Activated T-cell treated with anti-CD3 and anti-CD28 coated beads, Interleukin-2, amount 50 U/mL, for 72 hours (primary cell): ENCODE measurements at places on chromosomes 4 and X. TPM values are rescaled to one million over a fixed set of nuclear protein-coding genes. Genes with fewer than 3 reads are reported as not detected.

DNA sequence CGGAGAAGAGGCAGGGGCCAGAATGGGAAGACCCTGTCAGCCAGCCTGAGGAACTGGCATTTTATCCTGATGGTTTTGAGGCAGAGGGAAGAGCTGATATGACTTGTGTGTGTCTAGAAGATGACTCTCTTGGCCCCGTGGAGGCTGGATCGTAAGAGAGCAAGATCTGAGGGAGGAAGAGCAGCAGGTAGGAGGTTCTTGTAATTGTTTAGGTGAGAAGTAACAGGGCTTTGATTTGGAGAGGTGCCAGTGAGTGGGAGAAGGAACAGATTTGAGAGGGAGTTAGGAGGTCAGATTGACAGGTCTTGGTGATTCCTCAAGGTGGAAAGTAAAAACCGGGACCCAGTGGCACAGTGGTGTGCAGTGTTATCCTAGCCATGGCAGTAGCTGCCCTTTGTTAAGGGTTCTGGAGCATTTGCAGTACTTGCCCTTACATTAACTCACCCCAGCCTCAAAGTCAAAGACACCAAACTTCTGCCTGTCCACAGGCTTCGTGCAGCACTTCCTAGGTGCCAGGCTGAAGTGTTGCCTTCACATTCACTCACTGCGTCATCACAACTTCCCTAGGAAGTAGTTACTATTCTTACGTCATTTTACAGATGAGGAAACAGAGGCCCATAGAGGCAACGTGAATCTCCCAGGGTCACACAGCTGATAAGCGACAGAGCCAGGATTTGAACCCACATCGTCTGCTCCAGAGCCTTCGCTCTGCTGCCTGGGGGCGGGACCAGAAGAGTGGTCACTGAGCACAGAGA is 23.7 kb downstream of the RTL5 start:
- no peak overlapping the region for H3K27ac ChIP-seq
- peaks cover 63% of the 10 kb centered on the region for H3K27me3 ChIP-seq
- DNase-seq: no peak
- H3K4me3 ChIP-seq: no peak overlapping the region
- H3K4me1 ChIP-seq: no peaks in the 10 kb centered on the region

GRCh38 chr4:99644453-99644852 is 13.2 kb downstream of the C4orf54 start:
- no peak overlapping the region for H3K27ac ChIP-seq
- peaks cover 15% of the 10 kb centered on the region for H3K27me3 ChIP-seq
- H3K4me1 ChIP-seq: no peaks in the 10 kb centered on the region
- no peak for DNase-seq

- no peak overlapping the region for H3K4me3 ChIP-seq
- peaks cover 15% of the 10 kb centered on the region for H3K4me1 ChIP-seq
- H3K27me3 ChIP-seq: no peaks in the 10 kb centered on the region
- no peak for DNase-seq
Measured at GRCh38 chr4:51858605-51859202, 15.8 kb downstream of the DCUN1D4 start.

DNA sequence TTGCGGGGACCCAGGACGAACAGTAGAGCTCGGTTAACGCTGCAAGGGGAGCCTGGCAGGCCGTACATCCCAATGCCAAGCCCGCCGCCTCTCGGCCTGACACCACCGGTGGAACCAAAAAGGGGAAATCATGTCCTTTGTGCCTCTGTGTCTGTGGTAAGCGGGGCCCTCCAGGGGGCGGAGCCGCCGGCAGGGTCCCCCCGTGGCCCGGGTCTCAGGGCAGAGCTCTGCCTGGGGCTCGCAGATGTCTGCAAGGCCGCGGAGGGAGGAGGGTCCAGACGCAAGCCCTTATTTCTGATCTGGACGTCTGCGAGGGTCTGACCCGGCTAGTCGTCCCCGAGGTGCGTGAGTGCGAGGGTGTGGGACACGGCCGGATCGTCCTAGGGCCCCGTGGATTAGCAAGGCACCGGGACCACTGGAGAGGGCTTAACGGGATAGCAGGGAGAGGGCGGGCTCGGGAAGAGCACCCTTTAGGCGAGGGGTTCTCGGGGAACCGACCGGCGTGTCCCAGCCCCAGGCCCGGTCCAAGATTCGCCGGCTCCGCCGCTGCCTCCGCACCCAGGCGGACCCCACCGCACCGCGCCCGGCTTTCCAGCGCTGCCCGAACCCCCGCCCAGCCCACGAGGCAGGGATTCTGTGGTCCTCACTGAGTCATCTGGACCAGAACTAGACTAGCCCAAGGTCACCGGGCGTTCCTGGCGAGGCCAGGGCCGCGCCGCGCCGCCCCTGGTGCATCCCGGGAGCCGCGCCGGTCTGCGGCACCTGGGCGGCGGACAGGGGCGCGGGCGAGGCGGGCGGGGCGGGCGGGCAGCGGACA is 863 bp upstream of the FAM193A start:
- H3K36me3 ChIP-seq: peaks cover 1% of the 10 kb centered on the region
- H3K27ac ChIP-seq: peak overlapping the region; percentile 96
- no peaks in the 10 kb centered on the region for H3K27me3 ChIP-seq
- peak; percentile 69 for DNase-seq

DNA sequence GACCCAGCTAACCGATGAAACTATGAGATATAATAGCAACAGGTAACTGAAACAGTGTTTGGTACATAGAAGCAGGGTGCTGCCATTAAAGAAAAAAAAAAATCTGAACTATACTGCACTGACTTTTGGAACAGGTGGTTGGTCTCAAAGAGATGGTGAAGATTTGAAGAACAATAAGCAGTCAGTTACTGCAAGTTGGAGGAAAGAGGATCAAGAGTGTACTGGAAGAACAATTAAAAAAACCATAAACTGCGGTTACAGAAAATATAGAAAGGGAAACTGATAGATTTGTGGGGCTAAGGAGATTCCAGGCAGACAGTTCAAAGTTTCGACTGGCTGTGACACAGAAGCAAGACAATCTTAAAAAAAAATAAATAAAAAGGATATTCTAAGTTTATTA is 181.9 kb upstream of the TRAM1L1 start:
- H3K36me3 ChIP-seq: no peaks in the 10 kb centered on the region
- no peaks in the 10 kb centered on the region for H3K27me3 ChIP-seq
- no peak for DNase-seq
- H3K4me3 ChIP-seq: no peak overlapping the region

GRCh38 chr4:146632770-146633470 is 5.8 kb upstream of the POU4F2 start:
- no peak for DNase-seq
- no peak overlapping the region for H3K27ac ChIP-seq
- H3K4me3 ChIP-seq: no peak overlapping the region
- peaks cover 3% of the 10 kb centered on the region for H3K36me3 ChIP-seq
- H3K27me3 ChIP-seq: peaks cover 78% of the 10 kb centered on the region

DNA sequence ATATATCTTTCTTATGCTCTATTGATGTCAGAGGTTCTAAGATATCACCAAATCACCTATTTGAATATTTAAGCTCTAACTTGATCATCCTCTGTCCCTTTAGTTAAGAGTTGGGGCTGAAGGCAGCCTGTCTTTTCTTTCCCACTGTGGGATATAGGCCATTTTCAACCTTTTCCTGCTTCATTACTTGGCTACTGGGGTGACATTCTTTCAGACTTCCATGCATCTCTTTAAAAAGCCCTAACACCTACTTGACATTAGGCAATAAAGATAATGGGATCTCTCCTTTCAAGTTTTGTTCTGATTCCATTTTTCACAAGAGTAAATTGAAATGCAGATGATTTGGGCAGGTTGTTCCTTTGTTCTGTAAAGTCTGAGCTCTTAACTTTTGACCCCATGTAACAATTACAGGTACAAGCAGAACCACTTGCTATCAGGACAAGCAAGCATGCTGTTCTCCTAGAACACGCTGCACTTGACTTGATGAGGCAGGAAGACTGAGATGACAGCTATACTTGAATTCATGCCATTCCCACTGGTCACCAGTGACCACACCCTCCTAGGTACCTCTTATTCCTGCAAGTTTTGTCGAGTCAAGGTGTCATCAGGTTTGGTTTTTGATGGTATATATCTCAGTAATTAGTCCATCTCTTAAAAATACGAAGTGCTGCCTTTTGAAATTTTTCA is 18.2 kb downstream of the HOPX start:
- no peak overlapping the region for H3K4me3 ChIP-seq
- no peak for DNase-seq
- H3K27ac ChIP-seq: no peak overlapping the region
- no peaks in the 10 kb centered on the region for H3K36me3 ChIP-seq
- no peaks in the 10 kb centered on the region for H3K4me1 ChIP-seq

DNA sequence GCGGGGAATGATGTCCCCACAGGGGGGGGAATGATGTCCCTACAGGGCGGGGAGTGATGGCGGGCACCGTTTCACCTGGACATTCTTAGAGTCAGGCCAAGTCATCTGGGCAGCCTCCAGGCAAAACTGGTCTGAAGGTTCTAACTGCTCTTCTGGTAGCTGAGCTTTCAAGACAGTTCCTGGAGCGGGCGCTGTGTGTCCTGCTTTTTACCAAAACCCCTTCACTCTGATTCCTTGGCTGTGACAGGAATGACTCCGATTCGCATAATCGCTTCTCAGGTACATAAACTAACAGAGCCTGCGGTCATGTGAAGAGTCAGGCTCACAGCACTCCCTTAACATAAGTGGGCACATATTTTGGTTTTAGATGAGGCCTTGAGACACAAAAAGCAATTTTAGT is 836.0 kb downstream of the TRIML1 start:
- H3K36me3 ChIP-seq: peaks cover 2% of the 10 kb centered on the region
- H3K27me3 ChIP-seq: no peaks in the 10 kb centered on the region
- no peak overlapping the region for H3K4me3 ChIP-seq
- DNase-seq: no peak

Gene F11
- total RNA-seq: not detected

Gene ATP2B3
- total RNA-seq: not detected

Gene MGAT4D
- not detected for total RNA-seq

Gene C4orf17
- not detected for total RNA-seq

Gene SH2D1A
- total RNA-seq: 47.1 TPM

Gene TCP11X2
- total RNA-seq: not detected

Gene PLAC1
- 1.3 TPM for total RNA-seq
